ENCODE measurements at places on chromosomes 5 and 9.

GRCh38 chr5:1673042-1673677, 126.5 kb downstream of the MRPL36 start:
- no peak for DNase-seq

DNA sequence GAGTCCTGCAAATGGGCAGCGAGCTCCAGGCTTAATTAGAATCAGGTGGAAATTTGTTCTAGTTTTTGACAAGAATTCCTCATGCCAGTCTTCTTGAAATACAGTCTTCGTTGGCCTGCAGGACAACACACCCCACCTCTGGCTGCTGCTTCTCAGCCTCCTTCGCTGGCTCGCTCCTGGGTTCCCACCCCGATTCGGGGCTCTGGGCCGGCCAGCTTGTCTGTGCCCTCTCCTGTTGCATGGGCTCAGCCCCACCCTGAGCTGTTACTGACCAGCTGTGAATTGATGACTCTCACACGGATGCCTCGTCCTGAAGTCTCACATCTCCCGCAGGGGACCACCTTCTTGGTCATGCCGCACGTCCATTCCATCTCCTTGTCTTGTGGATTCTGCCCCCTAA, 21.0 kb downstream of the PSD2 start:
- no peak for DNase-seq

DNA sequence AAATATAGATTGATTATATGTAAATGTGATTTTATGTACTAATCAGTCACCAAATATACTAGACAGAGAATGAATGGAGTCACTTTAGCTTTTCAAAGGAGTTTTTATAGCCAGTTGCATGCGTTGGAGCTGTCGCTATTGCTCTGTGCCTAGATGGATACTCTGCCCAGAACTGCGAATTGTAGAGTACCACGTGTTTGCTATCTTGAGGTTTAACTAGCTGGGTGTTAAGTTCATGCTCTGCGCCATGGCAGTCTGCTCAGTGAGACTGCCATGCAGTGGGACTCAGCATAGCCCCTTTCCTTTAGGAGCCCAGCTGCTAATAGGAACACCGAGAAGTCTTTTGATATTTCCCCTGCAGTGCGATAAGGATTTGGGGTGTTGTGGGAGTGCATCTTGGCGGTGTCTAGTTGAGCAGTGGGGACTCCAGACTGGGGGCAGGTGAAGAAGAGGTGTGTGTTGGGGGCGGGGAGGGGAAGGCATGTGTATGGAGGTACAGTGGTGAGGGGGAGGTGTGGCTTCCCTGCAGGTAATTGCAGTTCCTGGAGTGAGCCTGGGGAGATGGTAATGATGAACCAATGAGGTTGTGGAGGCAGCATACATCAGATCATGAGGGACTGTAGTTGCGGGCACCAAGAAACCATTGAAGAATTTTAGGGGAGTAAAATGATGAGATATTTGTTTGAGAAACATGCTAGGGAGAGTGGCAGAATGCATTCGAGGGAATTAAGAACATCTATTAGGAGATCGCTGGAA, 118.9 kb downstream of the TRIO start:
- no peak for DNase-seq

DNA sequence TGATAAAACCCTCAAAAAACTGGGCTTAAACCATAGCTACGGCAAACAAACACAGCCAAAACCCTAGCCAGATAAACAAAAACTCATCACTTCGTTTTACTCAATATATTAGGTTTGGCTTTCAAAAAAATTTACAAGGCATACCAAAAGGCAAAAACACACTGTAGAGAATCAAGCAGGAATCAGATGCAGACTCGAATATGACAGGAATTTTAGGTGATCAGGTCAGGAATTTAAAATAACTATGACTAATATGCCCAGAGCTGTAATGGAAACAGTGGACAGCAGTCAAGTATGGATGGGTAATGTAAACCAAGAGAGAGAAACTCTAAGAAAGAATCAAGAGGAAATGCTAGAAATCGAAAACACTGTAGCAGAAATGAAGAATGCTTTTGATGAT, 26.5 kb upstream of the DOCK2 start:
- no peak for DNase-seq

DNA sequence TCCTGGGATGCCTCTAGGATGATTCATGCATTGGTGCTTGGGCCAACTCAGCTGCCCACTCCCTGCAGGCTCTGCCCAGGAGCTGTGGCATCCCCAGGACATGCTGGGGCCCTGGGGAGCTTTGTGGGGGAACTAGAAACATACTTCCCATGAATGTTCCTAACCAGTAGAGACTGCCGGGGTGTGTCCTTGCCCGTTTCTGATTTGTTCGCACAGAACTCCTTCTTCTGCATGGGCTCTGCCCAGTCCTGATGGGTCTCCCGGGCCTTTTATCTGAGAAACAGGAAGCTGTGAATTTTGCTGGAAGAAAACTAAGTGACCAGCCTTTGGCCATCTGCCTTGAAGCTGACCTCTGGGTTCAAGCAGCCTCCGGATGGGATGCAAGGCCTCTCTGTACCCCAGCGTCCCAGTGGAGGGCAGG, 71.6 kb upstream of the RNU6ATAC start:
- DNase-seq: no peak

DNA sequence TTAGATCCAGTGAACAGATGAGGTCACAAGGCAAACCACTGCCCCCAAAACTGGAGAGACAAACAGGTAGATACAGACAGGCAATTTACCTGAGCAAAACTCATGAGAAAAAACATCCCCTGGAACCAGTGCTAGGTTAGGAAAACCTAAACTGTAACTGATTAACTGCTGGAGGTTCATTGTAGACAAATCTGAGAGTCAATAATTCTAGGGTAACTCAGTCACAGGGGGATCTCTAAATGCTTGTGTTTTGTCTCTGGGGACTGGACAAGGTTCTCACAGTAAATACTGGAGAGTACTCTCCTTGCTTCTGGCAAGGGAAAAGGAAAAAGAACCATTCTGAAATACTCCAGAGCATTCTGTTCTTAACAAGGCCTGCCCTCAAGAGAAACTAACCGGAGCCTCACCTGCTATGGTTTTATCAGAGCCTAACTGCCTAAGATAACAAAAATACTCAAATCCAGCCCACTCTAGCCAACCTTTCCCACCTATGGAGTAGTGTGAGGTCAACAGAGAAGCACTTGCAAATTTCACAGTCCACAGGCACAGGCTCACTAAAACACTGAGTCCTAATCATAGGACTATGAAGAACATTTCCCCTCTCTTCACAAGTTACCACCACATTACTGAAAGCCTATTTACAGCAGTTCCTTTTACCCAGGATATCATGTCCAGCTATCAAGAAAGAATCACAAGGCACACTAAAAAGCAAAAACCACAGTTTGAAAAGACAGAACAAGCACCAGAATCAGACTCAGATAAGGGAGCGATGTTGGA, 139.9 kb upstream of the ACOT12 start:
- no peak for DNase-seq

DNA sequence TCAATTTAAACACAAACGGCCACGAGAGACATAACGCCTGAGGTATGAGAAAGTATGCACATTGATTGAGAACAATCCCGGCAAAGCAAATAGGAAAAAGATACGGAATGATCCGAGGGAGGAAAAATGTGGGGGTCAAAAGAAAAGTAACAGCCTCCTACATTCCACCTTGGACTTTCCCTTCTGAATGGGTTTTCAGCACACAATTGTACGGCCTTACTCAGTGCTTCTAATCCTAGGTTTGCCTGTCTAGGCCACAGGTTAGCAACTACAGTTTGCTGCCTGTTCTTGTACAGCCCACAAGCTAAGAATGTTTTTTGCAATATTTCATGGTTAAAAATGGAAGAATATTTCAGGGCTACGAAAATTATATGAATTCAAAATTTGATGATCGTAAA, 46.2 kb upstream of the RNF20 start:
- no peak for DNase-seq

DNA sequence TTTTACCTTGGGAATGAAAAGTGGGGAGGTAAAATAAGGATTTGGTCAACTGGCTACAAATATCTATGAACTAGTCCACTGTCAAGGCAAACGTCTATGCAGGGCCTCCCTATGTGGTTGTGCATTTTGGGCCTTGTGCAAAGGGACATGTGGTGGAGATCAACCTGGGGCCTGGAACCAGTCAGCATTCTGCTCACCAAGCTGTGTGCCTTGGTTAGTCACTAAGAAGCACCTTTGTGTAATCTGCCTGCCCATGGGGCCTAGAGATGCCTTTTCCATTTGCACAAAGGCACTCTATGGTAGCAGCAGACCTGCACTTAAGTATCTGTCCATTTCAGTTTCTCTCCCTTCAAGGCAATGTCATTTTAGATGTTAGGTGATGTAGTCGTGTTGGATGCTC, 184.0 kb downstream of the GNAQ start:
- DNase-seq: no peak

DNA sequence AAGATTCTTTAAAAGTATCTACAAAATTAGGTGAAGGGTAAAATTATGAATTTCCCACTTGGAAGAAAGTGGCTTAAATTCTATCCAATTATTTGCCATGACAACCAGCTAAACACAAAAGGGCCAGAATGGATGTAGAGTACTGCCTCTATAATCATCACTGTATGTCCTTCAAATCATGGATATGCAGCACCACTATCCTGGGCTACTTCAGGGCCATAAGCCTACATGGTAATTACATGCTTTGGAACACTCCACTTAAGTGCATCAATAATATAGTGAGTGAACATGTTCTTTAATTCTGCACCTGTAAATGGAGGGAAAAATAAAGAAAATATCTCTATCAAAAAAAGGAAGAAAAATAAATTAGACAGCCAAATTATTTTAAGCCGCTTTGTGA, 575.2 kb downstream of the ISL1 start:
- no peak for DNase-seq

- DNase-seq: peak; percentile 4
Measured at GRCh38 chr9:127170652-127171051, 48.2 kb upstream of the ANGPTL2 start.

- no peak for DNase-seq
Measured at GRCh38 chr5:1723957-1724821, 75.4 kb downstream of the MRPL36 start.

DNA sequence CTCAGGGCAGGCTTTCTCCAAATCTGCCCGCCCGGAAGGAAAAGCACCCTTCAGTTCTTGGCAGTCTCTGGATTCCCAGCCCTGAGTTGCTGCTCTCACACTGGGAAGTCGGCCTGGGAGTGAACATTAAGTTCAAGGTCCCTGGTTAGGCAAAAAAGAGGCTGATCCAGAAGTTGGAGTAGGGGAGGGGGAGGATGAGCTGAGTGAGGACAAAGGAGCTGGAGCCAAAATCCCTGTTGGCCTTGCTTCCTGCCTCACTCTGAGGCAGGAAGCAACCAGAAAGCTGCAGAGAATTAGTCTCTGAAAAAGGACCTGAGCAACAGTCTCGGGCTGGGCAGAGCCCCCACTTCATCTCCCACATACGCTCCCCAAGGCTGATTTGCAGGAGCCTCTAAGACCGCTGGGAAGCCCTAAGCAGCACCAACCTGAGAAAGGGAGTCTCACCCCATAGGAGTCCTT, 15.0 kb upstream of the RPS14 start:
- DNase-seq: no peak

DNA sequence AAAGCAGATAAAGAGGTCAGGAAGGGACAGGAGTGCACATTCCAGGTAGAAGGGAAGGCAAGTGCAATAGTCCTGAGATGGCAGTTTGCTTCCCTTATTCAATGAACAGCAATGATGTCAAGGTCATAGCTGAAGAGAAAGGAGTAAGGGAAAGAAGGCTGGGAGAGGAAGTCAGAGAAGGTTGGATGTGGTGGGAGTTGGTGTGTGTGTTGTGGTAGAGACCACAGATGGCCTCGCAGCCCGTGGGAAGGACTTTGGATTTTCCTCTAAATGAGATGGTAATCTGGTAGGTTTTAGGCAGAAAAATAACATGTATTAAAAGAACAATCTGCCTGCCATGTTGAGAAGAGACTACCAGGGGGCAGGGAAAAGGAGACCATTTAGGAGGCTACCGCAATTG, 25.1 kb upstream of the LPAR1 start:
- no peak for DNase-seq

- no peak for DNase-seq
Measured at GRCh38 chr5:28576022-28576421, 1537.6 kb upstream of the CDH9 start.

DNA sequence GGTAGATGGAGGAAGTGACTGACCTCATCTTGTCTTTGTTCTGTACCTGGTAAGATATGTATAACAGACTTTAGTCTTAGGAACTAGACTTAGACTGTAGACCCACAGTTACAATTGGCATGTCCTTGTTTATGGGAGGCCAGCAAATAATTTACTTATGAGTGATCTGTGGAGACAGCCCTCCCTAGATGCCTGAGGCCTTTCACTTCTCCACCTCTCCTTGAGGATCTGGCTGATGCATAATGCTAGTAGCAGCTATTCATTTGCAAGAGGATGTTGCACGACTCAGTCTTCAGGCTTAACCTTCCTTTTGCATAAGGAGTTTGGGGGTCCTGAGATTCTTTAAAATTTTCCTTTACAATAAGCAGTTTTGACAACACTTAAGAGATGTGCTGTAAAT, 100.7 kb downstream of the YTHDC2 start:
- no peak for DNase-seq

- no peak for DNase-seq
Measured at GRCh38 chr5:81767938-81768337, 17.0 kb upstream of the SSBP2 start.

DNA sequence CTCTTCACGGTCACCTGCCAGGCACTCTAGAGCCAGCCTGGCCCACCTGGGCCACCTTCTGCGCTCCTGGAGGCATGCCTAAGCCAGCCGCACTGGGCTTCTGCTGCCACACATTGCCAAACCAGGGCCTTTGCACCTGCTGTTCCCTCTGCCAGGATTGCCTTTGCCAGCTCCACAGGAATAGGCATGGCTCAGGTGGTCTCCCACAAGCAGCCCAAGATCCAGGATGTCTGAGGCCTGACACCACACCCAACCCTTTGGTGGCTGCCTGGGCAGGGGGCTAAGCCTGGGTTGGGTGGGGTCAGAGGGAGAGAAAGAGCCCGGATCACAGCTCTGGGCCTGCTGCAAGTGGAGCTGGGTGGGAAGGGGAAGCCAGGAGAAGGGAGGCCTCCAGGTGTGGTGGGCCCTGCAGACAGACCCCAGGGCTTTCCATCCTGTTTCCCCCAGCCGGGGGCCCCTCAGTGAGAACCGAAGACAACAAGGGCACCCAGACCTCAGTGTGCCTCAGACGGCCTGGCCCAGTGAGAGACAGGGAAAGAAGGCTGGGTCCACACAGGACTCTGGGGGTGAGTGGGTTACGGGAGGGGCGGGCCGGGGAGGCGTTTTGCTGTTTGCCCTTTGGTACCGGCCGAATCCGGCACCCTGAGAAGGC, 672 bp upstream of the SUSD3 start:
- no peak for DNase-seq

- no peak for DNase-seq
Measured at GRCh38 chr9:80076162-80076561, 504.4 kb downstream of the TLE4 start.

- no peak for DNase-seq
Measured at GRCh38 chr5:115720888-115721287, 95.1 kb upstream of the TMED7 start.

- DNase-seq: peak; percentile 41
Measured at GRCh38 chr9:4489919-4490704, at the start of gene SLC1A1. SLC1A1 (plus strand) TSS chr9:4490468; CDS start chr9:4490680, 212 bp downstream.

DNA sequence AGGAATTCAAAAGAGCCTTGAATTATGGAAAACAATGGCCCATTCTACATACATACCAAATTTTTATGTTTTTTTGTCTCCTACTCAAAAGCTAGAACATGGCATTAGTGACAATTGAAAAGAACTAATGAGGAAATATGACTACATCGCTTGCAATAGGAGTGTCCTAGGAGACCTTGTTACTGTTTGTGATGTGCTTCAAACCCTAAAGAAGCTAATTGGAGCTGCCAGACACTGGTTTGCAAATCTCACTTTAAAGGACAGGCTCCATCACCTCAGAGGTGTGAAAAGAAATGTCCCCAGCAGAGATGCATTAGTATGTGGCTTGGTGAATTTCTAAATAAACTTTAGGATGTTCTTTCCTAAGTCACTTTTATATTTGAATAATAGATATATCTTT, 354.2 kb upstream of the EFNA5 start:
- DNase-seq: no peak

Measured in NCI-H1694 (cell line).